ENCODE measurements at places on chromosomes 7 and 10.

- no peak for DNase-seq
Observed at GRCh38 chr10:113541549-113541927, 11.3 kb upstream of the HABP2 start.

- no peak for DNase-seq
Observed at GRCh38 chr7:68176974-68177373, 1180.3 kb downstream of the TYW1 start.

DNA sequence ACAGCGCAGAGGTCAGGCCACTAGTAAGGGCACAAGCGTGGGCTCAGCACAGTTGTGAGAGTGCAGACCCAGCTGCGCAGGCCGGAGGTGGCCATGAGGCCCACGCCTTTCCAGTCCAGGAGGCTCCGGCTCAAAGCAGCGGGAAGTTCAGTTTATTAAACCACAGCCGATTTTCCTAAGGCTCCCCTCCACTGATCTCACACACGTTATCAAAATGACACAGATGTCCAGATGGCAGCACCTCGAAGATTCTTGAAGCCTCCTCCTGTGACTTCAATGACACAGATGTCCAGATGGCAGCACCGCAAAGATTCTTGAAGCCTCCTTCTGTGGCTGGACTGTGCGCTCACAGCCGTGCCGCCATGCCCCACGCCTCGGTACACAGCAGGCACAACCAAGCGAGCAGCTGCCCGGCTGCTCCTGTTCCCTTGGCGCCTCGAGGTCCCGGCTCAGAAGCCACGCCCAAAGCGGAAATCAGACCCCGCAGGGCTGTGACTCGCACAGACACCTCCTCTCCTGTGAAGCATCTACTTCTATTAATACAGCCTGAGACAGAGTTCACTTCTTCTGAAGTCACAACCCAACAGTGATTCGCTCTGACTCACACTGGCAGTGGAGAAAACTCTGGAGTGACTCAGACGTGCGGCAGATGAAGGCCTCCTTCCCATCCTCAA lies 122.7 kb downstream of the MAD1L1 start:
- no peak for DNase-seq

DNA sequence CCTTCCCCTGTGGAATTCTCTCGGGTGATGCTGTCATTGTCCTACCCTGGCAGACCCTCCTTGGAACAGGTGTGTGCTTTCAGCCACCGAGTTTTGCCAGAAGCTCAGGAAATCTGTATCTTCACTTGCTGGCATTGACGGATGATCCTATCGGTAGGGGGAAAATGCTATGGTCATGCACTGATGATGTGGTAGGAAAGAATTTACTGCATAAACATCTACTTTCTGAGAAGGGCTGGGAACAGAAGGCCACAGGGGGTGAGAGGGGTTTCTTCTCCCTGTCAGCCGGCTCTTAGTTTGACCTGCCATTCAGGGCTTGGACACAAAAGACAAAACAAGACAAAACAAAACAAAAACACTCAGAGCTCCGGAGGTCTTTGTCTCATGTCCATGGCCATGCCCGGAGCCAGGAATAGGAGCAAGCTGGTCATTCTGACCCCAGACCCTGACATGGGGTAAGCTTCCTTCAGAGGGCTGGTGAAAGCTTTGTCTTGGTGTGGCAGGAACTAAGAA lies 43.6 kb upstream of the CARD11 start:
- DNase-seq = no peak

DNA sequence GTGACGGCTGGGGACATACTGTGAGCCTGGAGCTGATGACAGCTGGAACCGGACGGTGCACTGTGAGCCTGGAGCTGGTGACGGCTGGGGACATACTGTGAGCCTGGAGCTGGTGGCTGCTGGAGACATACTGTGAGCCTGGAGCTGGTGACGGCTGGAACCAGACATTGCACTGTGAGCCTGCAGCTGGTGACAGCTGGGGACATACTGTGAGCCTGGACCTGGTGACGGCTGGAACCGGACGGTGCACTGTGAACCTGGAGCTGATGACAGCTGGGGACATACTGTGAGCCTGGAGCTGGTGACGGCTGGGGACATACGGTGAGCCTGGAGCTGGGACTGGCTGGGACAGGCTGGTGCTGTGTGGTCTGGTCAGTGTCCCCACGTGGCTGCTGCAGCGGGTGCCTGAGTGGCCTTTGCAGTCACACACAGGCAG lies 47.9 kb downstream of the PTPRN2 start:
- no peak for DNase-seq

DNA sequence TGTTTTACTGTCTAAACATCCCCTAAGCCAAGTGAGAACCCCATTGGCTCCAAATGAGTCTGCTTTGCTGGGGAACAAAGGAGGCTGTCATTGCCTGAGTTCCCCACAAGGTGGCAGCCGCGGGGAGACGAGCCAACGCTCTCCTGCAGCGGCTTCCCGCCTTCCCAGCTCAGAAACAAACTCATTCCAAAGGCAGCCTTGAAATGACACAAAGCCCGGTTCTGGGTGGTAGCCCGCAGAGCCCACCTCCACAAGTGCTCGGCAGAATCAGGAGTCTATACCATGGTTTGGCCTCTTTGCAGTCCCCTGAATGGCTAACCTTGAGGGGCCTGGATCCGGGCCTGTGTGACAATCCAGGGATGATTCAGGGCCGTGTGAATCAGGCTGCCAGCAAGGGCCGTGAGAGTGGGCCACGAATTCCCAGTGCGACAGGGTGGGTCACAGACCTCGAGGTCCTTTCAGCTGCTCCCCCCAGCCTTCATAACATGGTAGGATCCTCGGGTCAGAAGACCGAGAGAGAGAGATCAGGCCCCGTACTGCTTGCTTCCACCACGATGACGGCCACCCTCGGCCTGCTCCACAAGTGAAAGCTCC lies 79.7 kb downstream of the DLG5 start:
- DNase-seq = peak; percentile 21

GRCh38 chr7:73749931-73750776 lies 11.6 kb upstream of the ABHD11 start:
- DNase-seq = no peak

GRCh38 chr7:120502825-120503224 lies 229.8 kb downstream of the KCND2 start:
- DNase-seq = no peak

DNA sequence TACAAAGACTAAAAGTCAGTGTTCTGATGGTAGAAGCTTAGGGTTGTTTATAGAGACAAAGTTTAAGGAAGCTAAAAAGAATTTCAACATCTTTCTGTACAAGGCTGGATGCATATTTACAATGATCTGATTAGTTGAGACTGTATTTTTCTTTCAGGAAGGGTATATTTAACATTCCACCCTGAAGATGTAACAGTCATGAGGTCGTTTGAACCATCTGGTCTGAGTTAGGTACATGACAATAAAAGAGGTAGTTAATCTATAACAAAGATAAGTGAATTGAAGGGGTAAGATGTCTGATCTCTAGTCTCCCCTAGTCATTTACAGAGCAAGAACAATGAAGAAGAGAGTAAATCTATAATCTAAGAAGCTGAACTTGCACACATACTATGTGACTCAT lies 821.2 kb downstream of the CNTNAP2 start:
- no peak for DNase-seq

DNA sequence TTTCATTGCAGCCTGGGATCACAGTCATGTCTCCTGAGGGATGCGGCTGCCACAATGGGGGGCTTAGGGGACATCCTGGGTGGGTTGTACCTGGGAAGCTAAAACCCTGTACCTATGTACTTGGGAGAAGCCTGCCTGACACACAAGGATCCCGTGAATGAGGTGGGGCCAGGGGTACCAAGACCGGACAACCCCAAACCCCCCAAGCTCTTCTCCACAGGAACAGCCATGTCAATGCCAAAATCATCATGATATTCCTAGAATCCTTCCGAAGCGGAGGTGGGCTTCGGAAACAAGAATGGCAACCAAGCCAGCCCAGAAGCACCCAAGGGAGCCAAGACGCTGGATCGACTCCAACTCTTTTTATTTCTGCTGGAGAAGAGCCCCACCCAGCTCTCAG lies 260.3 kb upstream of the TCERG1L start:
- no peak for DNase-seq

DNA sequence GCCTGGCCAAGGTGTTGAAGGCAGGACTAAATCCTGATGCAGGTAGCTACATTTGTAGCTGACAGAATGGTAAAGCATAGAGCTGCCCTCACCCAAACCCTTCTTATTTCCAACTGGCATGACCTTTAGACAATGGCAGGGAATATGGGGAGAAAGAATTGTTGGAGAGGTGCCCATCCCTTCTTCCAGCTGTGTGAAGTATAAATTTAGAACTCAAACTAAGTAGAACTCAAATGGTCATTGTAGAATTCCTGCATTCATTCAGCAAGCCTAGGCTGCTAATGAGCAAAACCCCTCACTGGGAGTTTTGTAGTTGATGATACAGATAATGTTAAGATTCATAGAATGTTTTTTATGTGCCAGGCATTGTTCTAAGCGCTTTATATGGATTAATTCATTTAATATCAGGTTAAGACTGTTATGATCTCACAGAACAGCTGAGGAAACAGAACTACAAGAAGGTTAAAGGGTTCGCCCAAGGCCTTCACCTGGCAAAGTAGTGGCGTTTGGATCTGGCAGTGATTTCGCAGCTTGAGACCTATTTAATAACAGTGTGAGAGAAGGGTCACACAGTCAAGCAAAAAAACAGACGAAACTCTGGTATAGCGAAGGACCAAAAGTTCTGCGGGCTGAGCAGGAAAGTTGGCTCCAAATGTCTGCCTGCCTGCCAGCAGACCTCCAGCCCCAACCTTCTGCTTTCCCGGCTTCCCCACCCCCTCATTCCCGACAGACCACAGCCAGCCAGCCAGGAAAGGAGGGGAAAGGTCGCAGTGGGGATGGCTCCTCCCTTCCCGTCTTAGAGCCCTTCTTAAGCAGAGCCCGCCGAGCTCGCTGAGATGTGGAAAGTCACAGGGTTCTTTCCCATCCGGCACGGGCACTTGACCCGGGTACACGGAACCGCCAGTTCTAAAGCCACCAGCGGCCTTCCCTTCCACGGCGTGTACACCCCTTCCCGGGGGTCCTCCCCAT lies 1.6 kb upstream of the HILPDA start:
- no peak for DNase-seq

Measured in CD8-positive, alpha-beta T cell (primary cell).